AG08396 (cell line): ENCODE measurements at places on chromosomes 2 and 18.

- DNase-seq: no peak
Measured at GRCh38 chr2:135899567-135899966, 23.3 kb upstream of the MCM6 start.

DNA sequence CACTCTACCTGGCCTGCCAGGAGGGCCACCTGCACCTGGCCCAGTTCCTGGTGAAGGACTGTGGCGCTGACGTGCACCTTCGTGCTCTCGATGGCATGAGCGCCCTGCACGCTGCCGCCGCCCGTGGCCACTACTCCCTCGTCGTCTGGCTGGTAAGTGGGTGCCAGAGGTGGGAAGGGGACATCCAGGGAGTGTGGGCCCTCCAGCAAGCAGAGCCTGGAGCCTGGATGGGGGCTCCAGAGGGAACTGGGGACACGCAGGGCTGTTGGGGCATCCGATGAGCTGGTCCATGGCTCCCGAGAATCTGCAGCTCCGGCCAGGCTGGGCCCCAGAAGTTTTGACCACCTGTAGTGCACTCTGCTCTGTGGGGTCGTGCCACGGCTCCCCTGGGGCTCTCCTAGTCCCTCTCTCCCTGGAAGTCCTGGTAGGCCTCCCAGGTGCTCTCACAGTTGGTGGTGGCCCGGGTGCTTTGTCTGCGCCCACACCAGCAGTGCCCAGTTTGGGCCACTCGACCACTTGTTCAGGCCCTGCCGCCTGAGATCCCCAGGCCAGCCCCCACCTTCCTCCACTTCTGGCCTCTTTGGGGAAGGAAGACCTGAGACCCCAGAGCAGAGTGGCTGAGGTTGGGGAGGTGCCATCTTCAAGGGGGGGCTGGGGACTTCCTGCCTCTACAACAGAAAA is 4.7 kb downstream of the ESPNL start:
- DNase-seq: peak; percentile 8

DNA sequence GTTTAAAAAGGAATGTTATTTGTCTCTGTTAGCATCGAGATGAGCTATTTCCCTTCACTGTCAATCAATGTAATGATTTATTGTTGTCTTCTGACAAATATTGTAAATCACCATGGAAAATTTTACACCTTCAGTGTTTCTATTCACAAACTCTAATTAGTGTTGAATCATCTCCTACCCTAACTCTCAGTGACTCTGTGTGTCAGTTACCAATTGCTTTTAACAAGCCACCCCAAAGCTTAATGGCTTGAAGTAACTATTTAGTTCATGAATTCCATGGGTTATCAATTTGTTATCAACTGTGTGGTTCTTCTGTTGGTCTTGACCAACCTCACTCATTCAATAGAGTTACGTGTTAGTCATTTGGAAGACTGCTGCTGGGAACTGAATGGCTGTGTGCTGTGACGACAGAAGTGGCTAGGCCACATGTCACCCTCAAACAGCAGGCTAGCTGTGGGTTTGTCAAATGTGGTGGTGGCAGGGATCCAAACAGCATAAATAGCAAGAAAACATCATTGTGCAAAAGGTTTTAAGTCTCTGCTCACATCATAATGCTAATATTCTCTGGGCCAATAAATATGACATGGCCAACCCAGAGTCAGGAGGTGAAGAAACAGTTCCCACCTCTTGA is 910.8 kb upstream of the CDH2 start:
- no peak for DNase-seq

DNA sequence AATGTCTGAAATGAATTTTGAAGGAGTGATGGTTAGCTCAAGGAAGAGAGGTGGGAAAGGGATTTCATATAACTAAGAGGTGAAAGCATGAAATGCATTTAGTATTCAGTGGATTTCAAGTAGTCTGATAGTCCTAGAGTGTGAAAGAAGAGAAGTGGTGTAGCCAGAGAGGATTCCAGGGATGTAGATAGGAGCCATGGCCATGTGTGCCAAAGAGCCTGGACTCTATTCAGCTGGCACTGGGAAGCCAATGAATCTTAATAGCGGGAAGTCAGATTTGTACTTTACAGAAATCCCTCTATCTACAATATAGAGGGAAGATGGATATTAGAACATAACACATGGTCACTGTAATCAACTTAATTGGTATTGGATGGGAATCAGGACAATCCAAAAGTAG is 8.3 kb upstream of the BOLL start:
- DNase-seq: no peak

- no peak for DNase-seq
Measured at GRCh38 chr2:167104691-167105090, 216.4 kb downstream of the XIRP2 start.

DNA sequence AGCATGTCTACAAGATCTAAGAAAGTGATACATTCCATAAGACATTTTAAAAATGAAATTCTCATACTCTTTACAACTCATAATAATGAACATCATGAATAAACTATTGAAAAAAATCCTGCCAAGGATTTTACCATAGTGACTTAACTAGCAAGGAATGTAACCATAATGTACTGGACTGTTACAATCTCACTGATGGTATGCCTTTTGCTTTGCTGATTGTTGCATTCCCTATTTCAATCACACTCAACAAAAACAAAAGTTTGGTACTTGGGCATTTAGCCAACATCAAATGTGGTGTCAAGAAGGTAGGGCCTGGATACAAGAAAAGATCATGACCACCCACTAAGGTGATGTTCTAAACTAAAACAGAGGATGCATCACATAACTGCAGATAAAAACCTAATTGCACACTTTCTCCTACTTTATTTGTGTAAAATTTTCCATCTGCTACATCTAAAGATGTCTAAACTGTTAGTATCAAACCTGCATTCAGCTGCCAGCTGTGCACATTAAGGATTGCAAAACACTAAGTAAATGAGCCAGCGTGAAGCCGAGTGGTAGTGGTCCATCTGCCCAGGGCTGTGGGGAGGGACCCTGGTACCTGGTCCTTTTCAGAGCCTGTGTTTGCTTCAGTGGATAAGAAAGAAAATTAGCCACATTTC is 564.4 kb downstream of the ZEB2 start:
- peak; percentile 29 for DNase-seq

DNA sequence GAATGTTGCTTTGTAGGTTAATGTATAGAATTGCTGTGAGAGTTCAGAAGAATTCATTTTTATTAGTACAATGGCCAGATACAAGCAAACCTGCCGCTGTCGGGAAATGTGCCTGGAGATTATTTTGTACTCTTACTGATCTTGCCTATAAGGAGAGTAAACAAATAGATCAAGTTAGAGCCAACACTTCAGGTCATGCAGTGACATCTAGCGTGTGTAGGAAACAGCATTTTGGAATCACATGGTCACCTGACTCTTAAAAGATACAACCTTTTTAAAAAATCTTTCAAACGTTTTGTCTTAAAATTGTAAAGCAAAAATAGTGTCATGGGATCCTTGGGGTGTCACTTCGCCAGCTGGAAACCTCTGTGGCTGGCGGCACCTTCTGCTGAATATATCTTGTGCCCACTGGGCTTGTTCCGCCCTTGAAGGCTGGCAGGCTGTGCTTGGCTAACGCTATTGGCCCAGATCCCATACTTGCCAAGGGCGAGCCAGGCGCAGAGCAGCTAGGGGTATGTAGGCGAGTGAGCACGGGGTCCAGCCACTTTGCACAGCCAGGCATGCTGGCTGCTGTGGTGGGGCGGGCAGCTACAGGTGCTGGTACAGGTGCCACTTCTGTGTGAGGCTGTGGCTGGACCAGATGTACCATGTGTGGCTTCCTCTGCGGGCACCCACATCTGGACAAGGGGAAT is 19.5 kb upstream of the RPRM start:
- no peak for DNase-seq

DNA sequence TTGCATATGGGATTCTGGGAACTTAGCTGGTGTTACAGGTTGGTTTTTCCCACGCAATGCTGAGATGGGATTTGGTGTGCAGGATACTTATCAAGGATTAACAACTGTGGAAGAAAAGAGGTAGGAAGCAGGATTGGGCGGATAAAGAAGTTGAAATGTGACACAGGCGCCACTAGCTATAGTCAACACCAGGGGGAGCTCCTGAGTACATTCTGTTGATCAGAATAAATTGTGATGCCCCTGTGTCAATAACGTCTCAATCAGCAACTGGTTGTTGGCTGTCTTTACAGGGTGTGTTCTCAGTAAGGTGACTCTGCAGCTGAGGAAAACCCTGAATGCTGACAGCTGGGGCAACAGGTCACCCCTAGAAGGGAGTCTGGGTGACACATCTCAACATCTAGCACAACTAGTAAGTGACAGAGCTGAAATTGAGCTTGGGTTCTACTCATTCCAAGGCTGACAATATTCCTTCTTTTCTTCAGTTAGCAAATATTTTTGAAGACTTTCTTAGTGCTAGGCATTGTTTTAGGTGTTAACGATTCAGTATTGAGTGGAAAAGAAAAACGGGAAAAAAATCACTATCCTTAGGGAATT is 143.0 kb downstream of the ARL6IP6 start:
- DNase-seq: peak; percentile 36

DNA sequence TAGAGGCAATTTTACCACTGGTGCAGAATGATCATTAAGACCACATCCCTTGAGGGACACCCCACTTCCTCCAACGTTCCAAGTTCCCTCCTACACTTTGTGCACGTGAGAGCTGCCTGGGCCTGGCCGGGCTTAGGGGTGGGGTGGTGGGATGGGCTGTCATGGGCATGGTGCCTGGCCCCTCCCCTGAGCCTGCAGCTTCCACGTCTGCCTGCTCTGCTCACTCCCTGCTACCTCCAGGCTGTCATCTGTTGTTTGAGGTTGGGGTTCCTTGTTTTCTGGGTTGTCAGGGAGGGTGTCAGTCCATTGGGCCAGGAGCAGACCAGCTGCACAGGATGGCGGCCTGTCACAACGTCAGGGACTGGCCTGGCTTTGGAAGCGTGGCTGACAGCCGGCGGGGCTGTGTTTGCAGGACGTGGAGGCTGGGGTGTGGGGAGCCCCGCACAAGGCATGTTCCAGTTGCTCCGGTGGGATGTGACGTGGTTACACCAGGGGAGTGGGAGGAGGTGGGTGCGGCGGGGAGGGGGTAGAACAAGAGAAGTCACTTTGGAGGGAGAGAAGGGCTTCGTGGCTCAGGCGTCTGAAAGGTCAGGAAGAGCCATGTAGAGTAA is 72.3 kb downstream of the RTP5 start:
- no peak for DNase-seq

GRCh38 chr2:134191835-134192234 is 62.0 kb upstream of the MGAT5 start:
- DNase-seq: no peak

DNA sequence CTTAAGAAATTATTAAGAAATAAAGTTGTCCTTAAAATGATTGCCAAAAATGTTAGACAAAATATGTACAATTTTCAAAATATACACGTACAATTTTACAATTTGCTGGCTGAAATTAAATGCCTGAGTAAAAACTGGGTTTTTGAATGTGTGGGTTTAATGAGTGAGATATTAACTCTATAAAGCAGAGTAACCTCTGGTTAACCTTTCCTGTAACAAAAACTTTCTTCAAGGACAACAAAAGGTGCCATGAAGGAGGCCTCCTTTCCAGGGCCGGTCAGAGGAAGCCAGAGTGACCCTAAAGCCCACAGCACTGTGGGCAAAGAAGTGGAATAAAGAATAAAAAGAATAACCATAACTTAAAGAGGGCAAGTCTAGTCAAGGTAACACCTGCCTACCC is 16.5 kb upstream of the MAL start:
- no peak for DNase-seq

DNA sequence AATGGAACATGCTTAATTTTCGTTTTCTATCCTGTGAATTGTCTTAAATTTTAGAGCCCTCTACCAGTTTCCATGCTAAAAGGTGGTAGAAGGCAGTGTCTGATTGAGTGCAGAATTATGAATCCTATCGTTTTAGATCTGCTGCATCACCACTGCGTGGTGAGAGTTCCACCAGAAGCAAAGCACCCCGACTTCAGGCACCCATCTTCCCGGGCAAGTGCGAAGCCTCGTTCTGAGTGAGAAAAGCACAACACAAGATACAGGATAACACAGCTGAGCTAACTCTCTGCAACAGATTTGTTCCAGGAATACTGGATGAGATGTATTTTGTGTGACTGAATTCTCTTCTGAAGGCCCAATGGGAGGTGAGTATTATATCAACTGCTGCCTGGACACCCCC is 471.5 kb downstream of the EIPR1 start:
- no peak for DNase-seq

- no peak for DNase-seq
Measured at GRCh38 chr2:76427452-76427851, 716.7 kb upstream of the GCFC2 start.

DNA sequence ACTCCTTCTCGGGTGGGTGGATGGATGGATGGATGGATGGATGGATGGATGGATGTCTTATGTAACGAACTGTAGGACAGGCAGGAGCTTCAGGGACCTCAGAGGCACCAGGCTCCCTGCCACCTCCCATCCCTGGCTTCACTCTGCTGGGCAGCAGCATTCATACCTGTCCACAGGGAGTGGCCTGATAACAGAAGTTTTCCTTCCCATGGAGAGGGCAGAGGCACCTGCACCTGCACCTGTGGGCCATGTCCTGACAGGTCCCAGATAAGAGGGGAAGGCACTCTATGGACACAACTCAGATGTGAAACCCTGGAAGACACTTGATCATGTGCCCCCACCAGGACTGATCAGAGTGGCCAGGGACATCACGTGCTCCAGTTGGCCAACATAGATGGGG is 142.3 kb downstream of the GBX2 start:
- DNase-seq: no peak

GRCh38 chr2:229640636-229641035 is 73.7 kb downstream of the DNER start:
- no peak for DNase-seq

GRCh38 chr2:238123218-238123971 is 15.1 kb upstream of the KLHL30 start:
- no peak for DNase-seq

DNA sequence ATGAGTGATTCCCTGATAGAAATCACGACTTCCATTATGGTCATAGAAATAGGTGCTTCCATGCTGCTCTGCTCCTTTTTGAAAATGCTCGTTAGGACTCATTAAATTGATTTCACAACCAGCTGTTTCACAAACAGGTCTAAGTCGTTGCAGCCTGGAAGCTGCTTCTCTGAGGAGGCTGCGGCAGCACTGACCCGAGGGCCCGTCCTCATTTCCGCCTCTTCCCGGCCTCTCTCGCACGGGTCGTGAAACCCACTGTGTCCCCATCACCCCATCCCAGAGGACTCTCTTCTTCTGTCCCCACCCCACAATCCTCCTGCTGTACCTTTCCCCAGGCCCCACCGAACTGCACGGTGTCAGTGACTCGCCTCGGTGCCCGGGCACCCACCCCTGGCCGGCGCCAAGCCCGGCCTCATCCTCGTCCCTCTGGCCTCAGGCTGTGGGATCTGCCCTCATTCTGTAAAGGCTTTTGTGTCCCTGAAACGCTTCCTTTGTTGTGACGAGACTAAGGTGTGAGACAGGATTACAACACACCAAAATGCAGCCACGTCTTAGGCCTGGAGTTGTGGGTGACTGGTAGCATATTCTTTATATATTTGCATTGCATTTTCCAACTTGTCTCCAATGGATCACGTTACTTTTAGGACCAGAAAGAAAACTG is 112.7 kb upstream of the CTDP1 start:
- DNase-seq: no peak
